ENCODE measurements at places on chromosomes 3 and 15. TPM values are rescaled to one million over a fixed set of nuclear protein-coding genes. Genes with fewer than 3 reads are reported as not detected.

DNA sequence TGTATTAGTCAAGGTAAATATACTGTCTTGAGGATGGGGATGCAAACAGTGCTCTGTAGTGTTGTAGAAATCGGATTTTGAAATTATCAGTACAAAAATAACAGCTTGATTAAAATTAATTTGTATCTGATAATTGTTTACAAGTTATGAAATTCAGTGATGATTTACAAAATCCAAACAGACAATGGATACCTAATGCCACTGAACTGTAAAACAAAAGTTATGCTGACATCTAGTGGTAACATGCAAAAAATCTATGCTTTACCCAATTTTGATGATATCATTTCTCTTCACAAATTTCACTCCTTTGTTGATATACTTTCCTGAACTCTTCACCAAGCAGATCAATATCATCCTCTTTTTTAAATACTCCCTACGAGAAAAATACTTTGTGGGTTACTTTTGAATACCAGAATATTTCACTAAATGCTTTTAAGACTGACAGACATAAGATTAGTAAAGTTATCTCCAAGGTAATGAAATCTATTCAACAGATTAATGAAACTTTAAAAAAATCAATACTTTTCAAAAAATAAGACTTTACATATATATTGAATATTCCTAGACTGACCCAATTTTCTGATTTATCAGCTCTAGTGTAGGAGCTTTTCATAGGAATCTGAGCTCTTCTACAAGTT lies 36.0 kb downstream of the MNS1 start:
- DNase-seq, result no peak

MYRIP gene
- 7.0 TPM for total RNA-seq

TNNC1 gene
- total RNA-seq, result not detected

DNA sequence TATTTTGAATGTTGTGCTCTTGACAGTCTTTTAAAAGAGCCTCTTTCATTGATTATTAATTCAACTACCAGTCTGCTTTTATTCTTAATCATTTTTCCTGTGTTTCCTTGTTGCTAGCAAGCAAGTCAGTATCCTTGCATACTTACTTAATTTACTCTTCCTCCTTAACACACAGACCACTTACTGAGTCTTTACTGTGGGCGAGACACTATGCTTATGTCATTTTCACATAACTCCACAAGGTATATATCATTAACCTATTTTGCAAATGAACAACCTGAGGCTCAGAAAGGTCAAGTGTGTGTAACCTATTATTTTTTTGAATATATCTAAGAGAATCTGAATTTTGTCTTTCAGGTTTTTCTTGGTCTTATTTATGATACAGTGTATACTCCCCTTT lies 130.9 kb downstream of the WDR76 start:
- DNase-seq, result no peak

- no peak for DNase-seq
Observed at GRCh38 chr15:39896101-39896500, 24.0 kb downstream of the GPR176 start.

- DNase-seq, result no peak
Observed at GRCh38 chr3:195754141-195754540, 33.4 kb downstream of the MUC20 start.

CADM2 gene
- 5.9 TPM for total RNA-seq

DNA sequence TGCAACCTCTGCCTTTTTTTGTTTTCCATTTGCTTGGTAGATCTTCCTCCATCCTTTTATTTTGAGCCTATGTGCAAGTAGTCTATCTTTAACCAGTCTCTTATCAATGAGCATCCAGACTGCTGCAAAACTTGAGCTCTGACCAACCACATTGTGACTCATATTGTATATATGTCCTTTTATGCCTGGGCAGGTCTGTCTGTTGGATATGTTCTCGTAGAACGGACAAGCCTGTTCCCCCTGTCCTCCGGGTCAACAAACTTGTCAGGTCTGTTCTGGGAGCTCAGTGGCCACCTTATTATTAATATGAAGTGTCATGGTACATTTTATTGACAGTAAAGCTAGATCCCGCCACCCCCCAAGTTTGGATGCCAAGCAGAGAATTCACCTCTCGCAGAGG lies 252.9 kb upstream of the ST8SIA2 start:
- no peak for DNase-seq

PYGO1 gene
- total RNA-seq, result 3.4 TPM

- DNase-seq, result peak; percentile 75
Observed at GRCh38 chr15:73982222-73982962, 9.7 kb downstream of the STOML1 start.

GOLGA8G gene
- not detected for total RNA-seq

- DNase-seq, result no peak
Observed at GRCh38 chr15:43508991-43509659, 8.3 kb upstream of the MAP1A start.

GRCh38 chr3:107498646-107499045 lies 24.1 kb upstream of the BBX start:
- DNase-seq, result no peak

DNA sequence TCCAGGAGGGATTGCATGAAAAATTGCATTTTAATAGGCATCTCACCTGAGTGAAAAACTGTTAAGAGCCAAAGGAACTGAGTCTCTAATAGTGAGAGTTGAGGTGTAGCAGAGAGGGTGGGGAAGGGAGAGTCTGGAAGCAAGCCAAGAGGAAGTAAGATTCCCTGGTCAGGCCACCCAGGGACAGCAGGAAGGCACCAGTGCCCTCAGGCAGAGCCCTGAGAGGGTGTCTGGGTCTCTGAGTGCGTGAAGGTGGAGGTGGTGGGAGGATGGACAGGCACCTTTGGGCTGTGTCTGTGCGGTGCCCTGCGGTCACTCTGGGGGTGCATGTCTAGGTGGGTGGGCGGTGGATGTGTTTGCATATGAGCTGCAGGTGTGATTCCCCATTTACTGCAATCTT lies 300.4 kb upstream of the ROPN1 start:
- peak; percentile 35 for DNase-seq

DNA sequence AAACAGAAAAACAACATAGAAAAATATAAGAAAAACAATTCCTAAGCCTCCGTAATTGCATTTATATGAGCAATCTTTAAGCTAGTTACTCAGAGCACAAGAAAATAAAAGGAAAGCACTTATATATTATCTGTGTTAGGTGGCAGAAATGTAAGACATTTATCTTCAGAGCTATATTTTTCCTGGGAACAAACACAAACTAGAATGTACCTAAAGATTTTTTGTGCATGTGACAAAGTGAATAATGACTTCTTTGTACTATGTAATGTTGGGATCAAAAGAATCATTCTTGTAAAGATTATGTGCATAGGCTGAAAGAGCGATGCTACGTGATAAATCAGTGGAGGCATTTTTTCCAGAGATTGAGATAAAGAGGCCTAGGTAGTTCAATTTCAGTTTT lies 111.3 kb upstream of the GMNC start:
- DNase-seq, result no peak

DNA sequence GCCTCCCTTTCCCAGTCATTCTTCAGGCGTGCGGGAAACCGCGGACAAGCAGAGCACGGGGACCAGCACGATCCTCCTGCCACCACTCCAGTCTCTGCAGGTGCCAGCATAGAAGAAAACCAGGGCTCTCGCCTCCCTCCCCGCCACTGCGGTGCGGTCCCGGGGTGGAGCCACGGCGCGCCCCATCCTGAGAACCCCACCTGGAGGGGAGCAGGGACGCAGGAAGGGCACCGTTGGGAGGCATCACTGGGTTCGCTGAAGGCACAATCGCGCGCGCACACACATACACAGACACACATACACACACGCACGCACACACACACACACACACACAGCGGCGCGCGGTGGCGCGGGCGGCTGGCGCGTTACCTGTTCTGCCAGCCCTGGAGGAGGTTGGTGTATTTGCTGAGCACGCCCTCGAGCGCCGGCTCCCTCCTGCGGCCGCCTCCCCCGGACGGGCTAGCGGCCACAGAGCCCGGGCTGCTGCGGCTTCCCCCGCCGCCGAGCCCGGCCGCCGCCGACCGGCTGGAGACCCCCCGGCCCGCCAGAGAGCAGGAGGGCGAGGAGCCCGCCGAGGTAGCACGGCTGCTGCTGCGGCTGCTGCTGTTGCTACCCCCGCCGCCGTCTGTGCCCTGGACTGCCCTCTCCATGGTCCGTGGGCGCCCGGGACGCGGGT lies 394 bp downstream of the OSBPL10 start:
- peak; percentile 81 for DNase-seq

ECE2 gene
- not detected for total RNA-seq

GRCh38 chr15:93706495-93707292 lies 524.7 kb upstream of the MCTP2 start:
- no peak for DNase-seq

GRCh38 chr3:27943106-27943505 lies 221.0 kb upstream of the EOMES start:
- DNase-seq, result no peak

- DNase-seq, result no peak
Observed at GRCh38 chr3:25427563-25427941, 511 bp upstream of the RARB start.

DNA sequence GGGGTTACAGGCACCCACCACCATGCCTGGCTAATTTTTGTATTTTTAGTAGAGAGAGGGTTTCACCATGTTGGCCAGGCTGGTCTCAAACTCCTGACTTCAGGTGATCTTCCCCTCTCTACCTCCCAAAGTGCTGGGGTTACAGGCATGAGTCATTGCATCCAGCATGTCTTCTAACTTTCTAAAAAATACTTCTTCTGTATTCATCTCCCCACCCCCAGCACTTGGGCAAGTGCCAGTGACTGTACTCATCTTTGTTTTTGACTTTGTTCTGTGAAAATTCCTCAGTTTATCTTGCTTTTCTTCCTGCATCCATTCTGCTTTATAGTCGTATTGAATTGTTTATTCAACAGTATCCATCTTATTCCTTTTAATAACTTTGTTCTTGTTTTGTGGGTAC lies 47.6 kb downstream of the ARIH1 start:
- no peak for DNase-seq

Data from transverse colon (tissue), 4 donors.